ENCODE measurements at places on chromosomes 1 and 21. TPM values are rescaled to one million over a fixed set of nuclear protein-coding genes. Genes with fewer than 3 reads are reported as not detected.

DNA sequence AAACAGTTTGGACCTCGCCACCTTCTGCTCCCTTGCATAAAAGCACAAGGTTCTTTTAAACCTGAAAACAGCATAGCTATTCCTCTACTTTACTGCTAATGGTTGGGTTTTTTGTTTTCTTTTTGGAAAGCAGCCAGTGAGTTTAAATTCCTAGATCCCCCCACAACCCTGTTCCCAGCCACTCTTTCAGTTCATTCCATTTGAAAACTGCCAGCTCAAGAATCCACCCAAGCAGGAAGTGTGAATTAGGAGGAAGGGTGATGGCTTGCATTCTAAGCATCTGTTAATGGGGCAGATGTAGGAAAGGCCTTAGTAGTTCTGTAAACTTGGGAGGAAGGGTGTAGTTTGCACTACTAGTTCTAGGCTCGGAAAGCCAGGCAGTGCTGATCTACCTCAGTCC lies 172.9 kb upstream of the HOOK1 start:
- no peak for DNase-seq

GRCh38 chr1:201636510-201636971 lies 97.6 kb downstream of the NAV1 start:
- DNase-seq: peak; percentile 94

- peak; percentile 92 for DNase-seq
These were observed 179.3 kb downstream of the ETS2 start for GRCh38 chr21:38984982-38985567.

DNA sequence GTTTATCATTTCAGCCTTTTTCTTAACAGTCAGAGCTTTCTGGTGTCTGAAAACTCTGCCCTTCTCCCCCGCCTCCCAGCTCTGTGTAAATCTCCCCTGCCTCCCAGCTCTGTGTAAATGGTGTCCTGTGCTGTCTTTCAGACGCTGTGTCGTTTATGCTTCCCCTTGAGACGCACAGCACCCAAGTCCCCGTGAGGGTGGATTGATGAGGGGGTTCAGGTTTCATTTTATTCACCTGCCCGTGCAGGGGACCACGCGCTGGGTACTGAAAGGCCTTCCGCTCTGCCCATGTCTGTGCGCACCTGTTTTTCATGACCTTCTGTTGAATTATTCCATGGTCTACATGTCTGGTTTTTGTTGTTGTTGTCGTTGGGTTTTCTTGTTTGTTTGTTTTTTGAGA lies 108.2 kb upstream of the COL6A1 start:
- no peak for DNase-seq

GRCh38 chr1:205313563-205314308 lies 7.8 kb downstream of the NUAK2 start:
- no peak for DNase-seq

DNA sequence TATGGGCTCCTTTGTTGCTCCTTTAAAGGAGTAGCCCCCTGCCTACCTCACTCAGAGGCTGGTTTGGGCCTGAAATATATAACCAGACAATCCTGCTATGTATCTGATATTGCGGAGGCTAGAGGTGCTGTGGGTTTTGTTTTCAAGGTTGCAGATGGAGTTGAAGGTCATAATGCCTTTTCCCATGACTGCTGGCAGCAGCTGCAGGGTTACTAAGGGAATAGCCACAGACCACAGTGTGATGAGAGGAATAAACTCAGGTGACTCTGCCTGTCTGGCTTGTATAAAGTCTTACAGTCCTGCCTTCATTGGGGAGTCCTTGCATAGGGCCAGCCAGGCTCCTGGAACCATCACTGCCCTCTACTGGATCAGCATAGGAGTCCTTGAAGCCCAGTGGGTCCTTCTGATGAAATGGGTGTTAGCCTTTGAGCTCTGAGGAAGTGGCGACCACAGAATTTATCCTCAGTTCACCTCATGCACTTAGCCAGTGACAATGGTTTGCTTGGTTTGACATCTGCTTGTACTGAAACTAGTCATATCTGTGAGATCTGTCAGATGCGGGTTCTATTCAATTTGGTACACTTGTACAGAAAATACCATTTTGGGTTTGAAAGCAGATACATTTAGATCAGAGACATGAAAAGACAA lies 174.4 kb upstream of the HMCN1 start:
- peak; percentile 83 for DNase-seq

GRCh38 chr1:160398823-160399222 lies 1.5 kb upstream of the VANGL2 start:
- DNase-seq: no peak

GRCh38 chr1:117623698-117624097 lies 17.9 kb downstream of the TENT5C start:
- DNase-seq: no peak

DNA sequence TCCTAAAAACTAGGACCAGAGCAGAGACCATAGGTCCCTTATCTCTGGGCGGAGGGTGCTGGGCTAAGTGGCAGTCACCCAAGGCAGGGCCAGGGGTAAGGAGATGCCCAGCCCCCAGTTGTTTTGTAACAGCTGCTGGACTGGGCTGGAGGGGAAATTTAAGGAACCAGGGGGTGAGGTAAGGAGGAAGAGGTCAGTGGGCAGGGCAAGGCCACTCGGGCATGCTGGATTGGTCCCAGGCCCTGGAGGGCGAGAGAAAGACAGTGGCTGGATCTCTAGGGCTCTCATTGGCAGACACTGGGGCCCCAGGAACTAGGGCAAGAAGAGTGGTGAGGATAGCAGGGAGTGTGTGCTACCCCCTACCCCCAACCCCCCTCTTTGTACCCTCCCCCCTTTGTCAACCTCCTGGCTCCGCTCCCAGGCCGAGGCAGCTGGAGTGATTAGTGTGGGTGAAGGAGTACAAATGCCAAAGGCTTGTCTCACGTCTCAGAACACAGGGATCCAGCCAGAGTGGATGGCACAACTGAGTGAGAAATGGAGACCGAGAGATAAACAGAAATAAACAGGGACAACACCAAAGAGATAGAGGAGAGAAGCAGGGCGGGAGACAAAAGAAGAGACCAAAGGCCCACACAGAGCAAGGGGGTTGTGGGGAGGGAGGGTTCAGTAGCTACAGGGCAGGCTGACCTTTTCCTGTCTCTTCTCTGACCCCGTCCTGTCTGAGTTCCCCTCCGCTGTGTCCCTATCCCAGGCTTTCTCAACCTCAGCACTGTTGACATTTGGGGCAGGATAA lies 20.5 kb upstream of the THRAP3 start:
- peak; percentile 87 for DNase-seq

DNA sequence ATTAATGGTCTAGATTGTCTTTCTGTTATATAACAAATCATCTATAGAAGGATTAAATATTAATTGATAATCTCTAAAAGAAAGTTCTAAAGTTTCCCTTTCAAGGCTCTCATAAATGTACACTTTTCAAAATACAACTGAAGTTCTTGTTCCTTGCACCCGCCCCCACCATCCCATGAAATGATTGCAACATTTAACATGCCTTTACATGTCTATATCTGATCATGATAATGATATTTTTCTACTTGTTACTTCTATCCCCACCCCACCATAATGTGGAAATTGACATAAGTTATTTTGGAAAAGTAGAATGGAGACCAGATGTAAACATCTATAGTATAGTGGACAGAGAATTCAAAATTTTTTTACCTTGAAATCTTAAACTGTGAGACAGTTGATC lies 186.6 kb downstream of the NTNG1 start:
- DNase-seq: no peak

DNA sequence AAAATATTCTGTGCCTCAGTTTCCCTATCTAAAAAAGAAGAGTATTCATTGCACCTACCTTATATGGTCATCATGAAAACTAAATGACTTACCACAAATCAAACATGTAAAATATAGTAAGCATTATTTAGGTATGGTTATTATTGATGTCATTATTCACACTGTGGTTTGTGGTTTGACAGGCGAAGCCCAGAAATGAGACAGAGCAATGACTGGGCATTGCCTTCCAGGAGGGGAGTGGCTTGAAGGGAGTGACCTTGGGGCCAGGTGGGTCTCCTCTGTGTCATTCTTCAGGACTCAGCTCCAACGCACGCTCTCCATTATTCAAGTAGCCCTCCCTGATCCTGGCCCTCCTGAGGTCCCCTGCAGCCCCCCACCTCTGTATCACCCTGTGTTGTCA lies 133.7 kb downstream of the DMRTA2 start:
- no peak for DNase-seq

GRCh38 chr1:14514739-14515138 lies 83.7 kb upstream of the KAZN start:
- no peak for DNase-seq

DNA sequence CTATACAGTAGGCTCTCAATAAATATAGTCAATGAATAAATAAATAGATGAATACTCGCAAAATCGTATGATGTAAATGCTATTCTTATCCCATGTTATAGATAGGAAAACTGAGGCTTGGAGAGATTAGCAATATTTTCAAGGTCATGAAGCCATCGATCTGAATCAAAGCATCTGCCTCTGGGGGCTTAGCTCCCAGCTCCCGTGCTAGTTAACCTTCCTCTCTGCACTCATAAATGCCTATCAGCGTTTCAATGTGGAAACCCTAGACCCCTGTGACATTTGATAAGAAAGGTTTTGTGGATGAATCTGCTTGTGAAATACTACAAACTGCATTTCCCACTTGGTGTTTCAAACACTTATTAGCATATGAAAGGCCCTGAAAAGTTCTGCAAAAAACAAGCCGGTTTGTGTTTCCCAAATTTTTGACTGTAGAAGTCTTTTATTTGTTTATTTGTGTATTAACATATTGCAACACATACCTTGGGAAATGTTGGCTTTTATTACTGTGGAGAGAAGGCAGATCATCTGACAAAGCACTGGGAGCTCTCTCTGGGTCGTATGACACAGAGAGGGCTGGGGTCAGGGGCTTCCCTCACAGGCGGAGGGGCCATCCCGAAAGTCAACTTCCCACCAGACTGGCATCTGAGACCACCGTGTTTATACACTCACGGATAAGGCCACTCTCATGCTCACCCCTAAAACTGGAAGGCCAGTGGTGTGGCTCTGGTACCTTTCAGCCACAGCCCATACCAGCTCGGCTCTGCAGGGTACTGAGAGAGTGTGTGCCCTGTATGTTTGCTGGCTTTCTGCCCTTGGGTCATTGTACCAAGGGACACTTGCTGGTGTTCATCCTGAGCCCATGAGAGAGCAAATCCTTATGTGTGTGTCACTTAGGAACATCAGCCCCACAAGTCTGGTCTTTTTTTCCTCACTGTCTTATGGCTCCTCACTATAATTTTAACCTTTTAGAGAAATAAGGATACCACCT lies 993 bp upstream of the PROK1 start:
- DNase-seq: no peak

DNA sequence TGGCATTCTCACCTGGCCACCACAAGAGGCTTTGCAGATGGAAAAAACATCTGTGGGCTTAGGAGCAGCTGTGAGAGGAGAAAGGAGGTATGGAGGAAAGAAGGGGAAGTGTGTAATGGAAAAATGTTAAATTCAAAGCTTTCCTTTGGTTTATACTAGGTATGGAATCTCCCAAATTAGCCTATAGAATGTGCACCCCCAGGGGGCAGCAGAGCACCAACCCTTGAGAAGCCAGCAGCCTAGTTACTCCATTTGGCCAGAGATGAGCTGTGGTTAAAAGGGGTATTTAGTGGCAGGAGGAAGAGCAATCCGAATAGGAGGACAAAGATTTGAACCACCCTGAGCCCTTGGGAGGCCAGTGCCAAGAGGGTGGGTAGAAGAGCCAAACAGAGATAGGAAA lies 97.5 kb upstream of the CTTNBP2NL start:
- DNase-seq: peak; percentile 61

DNA sequence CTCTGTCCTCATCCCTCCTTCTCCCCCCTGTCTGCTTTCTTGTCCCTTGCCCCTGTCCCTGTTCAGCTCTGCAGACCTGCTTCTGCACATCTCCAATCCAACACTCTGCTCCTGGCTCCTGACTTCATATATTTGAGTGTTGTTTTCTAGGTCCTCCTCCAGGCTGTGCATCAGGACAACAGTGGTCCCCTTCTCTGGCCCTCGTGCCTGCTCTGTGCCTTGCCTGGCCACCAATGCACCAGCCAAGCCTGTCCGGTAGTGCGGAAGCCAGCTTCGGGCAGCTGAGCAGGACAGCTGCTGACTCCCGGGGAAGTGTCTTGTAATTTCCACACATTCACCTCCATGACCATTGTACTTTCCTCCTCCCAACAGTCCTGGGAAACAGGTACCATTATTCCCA lies 203.4 kb upstream of the RAB4A start:
- DNase-seq: no peak

DNA sequence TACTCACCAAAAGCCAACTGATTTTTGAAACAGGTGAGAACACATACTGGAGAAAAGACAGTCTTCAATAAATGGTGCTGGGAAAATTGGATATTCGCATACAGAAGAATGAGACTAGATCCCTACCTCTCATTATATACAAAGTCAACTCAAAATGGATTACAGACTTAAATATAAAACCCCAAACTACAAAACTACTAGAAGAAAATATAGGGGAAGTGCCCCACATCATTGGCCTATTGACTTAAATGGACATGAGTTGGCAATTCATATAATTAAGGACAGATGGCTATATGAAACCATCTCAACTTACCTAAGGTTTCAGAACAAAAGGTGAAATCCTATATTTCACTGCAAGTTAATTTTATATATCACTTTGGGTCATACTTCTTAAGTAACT lies 60.1 kb downstream of the C4BPA start:
- no peak for DNase-seq

DNA sequence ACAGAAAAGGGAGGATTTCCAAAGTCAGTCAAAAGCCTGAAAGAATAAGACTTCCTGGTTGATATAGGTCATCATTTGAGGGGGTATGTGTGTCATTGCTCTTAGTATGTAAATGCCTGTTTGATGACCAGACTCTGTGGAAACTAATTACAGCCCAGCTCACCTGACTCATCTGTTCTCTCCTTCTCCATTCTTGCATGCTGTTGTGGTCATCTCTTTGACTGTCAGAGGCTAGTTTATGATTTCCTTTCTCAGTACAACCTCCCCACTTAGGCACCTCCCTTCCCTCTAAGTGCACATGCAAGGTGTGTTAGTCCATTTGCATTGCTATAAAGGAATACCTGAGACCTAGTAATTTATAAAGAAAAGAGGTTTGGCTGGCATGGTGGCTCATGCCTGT lies 2.4 kb upstream of the C1orf116 start:
- peak; percentile 61 for DNase-seq

- no peak for DNase-seq
These were observed 814 bp downstream of the MTARC2 start for GRCh38 chr1:220748936-220749335.

DNA sequence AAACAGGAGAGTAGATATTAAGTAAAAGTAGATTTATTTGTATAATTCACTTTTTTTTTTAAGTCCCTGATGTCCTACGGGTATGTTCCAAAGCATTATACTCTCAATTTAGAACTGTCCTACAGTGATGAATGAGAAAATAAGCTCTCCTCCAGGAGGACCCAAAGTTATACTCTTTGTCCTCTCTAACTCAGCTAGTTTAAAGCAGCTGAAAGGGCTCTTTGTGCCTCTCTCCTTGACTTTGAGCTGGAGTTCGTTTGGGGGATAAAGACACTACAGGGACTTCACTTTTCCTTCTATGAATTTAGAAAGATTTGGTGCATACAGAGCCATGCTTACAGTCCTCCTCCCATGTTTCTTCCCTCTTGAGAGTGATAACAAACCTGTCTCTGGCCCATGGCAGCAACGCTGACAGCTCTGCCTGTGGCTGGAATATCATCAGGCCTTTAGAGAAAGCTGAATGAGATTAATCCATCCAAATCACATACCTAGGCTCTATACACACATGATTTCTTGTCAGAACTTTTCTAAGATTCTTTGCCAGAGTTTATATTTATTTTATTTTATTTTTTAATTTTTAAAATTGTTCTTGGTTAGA lies 134.3 kb downstream of the PIK3R3 start:
- DNase-seq: no peak

Gene CGN
- not detected for total RNA-seq

Gene ZSWIM5
- 0.36 TPM for total RNA-seq

Gene DDI2
- total RNA-seq: 29.3 TPM

Gene OR2L5
- total RNA-seq: not detected

Gene ZBTB37
- total RNA-seq: 10.3 TPM
